ENCODE measurements at places on chromosomes 5 and 9. TPM values are rescaled to one million over a fixed set of nuclear protein-coding genes. Genes with fewer than 3 reads are reported as not detected.

PTGR1 gene
- 115 TPM for total RNA-seq

SPINK6 gene
- 15.6 TPM for total RNA-seq

MACIR gene
- total RNA-seq, result 2.6 TPM

PCDHB3 gene
- total RNA-seq, result 0.55 TPM

ANKRD18B gene
- total RNA-seq, result 0.28 TPM

SOX30 gene
- not detected for total RNA-seq

IL4 gene
- total RNA-seq, result not detected

TRIP13 gene
- total RNA-seq, result 3.4 TPM

TMEM174 gene
- not detected for total RNA-seq

PCDHA7 gene
- total RNA-seq, result 0.57 TPM

NEUROG1 gene
- not detected for total RNA-seq

PCDHGB1 gene
- 3.3 TPM for total RNA-seq

CDKN2B-AS1 gene
- 4.8 TPM for total RNA-seq

WDR41 gene
- 121 TPM for total RNA-seq

TTC39B gene
- 11.4 TPM for total RNA-seq

SLC4A9 gene
- not detected for total RNA-seq

NIPSNAP3A gene
- 27.0 TPM for total RNA-seq

MRPL36 gene
- 48.1 TPM for total RNA-seq

ACTL7B gene
- total RNA-seq, result not detected

CETN3 gene
- total RNA-seq, result 8.5 TPM

FGD3 gene
- not detected for total RNA-seq

PITX1 gene
- total RNA-seq, result 208 TPM

TMEM141 gene
- 57.2 TPM for total RNA-seq

APBA1 gene
- 7.1 TPM for total RNA-seq

EQTN gene
- not detected for total RNA-seq

OR1J1 gene
- total RNA-seq, result not detected

RORB gene
- 0.92 TPM for total RNA-seq

CACFD1 gene
- total RNA-seq, result 6.5 TPM

RAB14 gene
- 17.2 TPM for total RNA-seq

ST8SIA4 gene
- total RNA-seq, result 0.28 TPM

TNFSF8 gene
- total RNA-seq, result not detected

LCN15 gene
- total RNA-seq, result not detected

FAM169A gene
- total RNA-seq, result 0.09 TPM

MLANA gene
- not detected for total RNA-seq

Measured in smooth muscle cell of bladder (primary cell).